ENCODE measurements at places on chromosomes 5 and 9.

DNA sequence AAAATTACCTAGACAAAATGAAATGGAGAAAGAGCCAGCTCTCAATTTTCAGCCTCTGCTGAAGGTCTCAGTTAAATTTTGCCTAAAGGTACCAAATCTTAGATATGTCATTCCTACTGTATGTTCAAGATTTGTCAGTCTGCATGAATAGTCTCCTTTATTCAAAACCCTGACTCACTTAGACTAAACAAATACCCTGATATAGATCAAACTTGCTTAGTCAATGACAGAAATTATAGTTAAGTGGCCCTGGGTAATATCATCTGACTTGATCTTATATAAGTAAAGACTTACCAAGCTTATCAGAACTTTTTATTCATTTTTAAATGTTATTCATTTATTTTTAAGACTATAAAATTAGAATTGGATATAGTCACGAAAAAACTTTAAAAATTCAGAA is 12.2 kb downstream of the MEGF9 start:
- DNase-seq, result no peak

- no peak for DNase-seq
Measured at GRCh38 chr5:57317341-57317740, 143.5 kb downstream of the GPBP1 start.

DNA sequence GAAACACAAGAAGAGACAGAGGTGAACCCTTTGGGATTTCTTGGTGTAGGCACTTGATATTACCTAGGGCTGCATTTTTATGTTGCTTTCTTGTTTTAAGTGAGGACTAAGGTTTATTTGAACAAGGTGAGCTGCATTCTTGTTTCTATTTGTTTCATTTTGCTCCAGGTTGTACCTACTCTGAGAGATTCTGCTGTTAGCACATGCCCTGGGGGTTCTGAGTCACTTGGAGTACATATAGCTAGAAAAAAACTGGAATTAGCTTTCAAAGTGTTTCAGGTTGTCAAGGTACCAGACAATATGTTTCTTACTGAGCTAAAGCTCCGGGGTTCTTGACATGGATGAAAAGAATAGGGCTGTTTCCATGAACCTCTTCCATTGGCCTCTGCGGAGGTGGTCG is 299.4 kb downstream of the ICE1 start:
- DNase-seq, result no peak

DNA sequence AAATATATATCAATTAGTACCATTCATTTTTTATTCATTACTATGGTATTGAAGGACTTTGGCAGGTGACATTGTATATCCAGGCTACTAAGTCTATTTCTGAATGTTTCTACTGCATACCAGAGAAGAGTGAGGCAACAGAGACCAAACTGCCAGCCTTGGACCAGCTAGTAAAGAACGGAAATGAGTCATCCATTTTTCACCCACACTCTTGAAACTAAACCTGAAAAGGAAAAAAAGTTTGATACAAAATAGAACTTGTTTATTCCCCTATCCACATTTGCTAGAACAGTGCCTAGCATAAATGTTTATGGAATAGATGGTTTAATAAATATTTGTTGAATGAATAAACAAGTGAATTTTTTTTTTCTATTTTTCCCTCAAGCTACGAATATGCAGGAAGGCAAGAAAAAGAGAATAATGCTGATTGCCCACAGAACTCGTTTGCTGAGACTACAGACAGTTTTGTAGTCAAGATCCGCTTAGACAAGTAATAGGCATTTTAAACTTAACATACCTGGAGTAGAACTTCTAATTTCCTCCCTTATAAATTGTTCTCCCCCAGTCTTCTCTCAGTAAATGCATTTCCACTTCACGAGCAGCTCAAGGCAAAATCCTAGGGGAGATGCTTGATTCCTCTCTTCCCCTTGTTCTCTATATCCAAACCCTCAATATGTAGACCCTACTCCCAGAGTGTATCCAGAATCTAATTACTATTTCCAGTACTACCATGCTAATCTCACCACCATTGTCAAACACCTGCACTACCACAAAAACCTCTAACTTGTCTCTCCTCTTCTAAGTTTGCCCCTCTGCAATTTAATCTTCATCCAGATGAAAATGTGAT is 146.2 kb upstream of the RASA1 start:
- DNase-seq, result peak; percentile 39

- no peak for DNase-seq
Measured at GRCh38 chr9:135310134-135310533, 169.4 kb upstream of the PPP1R26 start.

Measured in stimulated activated CD4-positive, alpha-beta T cell treated with anti-CD3 and anti-CD28 coated beads, Interleukin-2, amount 100 ng/mL, for 24 hours (primary cell).